HCEC 1CT (cell line): ENCODE measurements at places on chromosomes 4 and X.

- peak; percentile 25 for DNase-seq
These were observed 14.1 kb upstream of the SCRG1 start for GRCh38 chr4:173413036-173413435.

- DNase-seq: no peak
These were observed 112.8 kb downstream of the KDR start for GRCh38 chr4:55012363-55013230.

DNA sequence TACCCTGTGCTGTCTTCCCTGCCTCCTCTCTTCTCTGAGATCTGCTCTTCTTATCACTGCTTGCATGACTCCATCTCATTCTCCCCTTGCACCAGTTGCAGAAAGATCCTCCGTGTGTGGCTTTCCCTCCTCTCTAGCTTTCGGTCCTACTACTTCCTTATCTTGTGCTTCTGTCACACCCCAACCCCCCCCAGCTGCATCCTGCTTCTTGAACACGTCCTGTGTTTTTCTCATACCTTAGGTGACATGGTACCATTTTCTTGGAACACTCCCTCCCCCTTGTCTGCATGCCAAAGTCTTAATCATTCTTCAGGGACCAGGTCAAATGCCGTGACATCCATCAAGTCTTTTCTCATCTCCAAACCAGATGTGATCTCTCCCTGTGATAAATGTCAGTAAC lies 46.4 kb downstream of the FHL1 start:
- no peak for DNase-seq

DNA sequence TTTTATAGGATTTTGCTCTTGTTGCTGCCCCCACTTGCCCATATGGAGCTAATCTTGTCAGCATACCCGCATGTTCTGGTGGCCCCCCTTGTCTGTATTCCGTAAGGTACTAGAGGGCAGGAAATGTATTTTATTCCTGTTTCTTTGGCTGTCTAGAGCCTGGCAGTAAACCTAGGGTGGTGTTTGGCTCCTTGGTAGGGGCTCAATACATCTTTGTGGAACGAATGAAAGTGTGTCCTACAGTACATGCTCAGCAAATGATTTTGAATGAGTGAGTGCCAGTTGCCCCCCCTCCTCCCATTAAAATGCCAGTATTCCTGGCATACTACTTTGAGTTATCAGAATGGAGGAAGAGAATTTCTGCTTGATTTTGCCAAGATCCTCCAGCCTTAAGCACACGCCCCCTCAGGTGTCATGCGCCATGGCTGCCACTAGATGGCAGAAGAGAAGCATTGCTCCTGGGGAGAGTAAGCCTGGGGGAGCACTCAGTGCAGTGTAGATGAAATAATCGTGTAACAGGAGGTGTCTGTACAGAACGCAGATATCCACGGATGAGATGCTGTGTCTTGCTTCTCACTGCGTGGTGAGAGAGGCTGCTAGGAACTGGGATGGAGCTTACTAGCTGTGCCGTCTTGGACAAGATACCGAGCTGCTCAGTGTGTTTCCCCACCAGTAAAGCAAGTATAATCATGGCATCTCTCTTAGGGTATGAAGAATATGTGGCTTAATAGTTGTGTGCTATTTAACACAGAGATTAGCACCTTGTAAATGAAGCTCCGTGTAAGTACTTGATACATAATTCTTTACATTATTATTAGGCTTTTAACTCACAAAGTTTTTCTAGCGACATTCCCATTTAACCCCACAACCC lies 17.2 kb upstream of the RNF212 start:
- peak; percentile 16 for DNase-seq

DNA sequence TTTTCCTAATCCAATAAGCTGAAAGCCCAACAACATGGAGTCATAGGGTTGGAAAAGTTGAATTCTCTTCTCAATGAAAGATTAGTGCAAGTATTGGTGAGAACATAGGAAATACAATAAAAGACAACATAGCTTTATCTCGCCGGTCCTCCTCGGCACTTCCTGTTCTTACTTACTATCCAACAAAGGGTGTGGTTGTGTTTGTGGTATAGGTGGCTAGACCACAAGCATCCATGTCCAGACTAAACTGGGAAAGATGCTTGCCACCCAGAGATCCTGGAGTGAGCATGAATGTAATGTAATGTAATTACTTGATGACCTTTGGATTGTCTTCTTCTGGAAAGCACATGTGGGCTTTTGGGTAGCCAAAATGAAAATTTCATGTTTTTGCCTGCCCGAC lies 223.8 kb downstream of the CPE start:
- DNase-seq: no peak

DNA sequence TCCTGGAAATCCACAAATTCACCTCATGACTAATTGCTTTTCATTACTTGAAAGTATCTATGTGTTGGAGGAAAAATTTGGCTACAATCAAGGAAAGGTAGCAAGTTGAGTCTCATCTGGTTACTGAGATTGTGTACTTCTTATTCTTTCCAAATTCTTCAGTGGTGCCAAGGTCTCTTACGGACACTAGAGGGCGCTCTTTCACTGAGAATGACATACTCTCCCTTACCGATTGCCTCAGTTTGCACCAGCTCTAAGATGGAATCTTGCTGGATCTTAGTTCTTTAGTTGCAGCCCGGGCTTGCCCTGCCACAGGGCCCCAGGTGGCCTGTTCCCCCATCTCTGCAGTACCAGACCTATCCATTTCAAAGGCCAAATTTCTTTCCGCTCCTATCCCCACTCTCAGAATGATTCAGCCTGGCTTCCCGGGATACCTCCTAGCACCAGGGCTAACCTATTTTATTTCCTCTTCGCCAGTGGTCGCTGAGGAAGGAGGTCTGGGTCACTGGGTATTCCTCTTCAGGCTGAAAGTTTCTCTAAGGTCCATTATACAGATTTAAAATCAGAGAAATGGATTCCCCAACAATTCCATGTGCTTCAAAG lies 24.6 kb upstream of the GPR50 start:
- peak; percentile 41 for DNase-seq

- peak; percentile 13 for DNase-seq
These were observed 25.2 kb upstream of the SMIM20 start for GRCh38 chr4:25888781-25889180.

- no peak for DNase-seq
These were observed 194.6 kb downstream of the MAML3 start for GRCh38 chr4:139959396-139959795.

- no peak for DNase-seq
These were observed 13.1 kb downstream of the ATP2B3 start for GRCh38 chrX:153530411-153531129.

DNA sequence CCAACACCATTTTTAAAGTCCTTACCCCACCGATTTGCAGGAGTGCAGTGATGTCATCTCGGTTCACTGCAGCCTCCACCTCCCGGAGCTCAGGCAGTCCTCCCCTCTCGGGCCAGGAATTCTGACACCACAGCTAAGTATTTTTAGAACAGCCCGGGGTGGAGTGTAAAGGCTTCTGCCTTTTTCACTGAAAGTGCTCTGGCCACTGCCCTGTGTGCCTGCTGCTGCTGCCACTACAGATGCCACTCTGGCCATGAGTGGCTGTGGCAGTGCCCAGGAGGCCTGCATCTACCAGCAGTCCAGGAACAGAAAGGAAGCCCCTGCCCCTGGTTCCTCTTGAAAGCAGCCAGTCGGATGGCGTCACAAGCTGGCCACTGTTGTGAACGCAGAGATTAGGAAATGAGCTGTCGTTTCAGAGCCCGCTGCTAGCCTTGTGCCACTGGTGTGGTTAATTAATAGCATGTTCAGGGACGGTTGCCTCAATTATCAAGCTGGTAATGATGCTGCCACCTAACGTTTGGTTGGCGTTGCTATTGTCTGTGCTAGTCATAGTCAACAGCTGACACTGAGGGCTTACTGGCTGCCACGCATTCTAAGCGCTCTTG lies 23.6 kb upstream of the TBC1D14 start:
- peak; percentile 30 for DNase-seq

DNA sequence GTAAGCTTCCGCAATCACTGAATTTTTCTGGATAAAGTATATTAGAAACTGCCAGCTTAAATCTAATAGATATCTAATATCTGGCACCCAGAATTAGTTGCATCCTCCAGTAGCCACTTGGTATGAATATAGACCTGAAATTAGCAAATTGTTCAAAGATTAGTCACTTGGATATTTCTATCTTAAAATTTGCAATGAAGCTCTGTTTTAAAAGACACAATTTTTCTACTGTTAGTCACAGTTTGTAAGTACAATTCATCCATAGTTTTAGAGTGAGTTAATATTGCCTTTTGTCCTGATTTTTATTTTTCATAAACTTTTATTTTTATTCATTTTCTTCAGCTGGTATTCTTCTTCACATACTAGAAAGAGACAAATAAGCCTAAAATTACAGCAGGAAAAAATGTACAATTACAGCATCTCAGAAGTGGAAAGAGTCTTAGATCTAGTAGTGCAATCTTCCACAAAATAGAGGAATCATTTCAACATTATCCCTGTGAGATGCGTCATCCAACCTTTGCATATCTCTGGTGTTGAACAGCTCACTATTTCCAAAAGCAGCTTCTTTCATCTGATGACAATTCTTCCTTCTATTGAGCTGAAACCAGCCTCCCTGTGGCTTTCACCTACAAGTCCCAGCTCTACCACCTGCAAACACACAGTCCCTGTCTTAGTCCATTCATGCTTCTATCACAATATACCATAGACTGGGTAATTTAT lies 190.0 kb upstream of the AR start:
- DNase-seq: peak; percentile 34

DNA sequence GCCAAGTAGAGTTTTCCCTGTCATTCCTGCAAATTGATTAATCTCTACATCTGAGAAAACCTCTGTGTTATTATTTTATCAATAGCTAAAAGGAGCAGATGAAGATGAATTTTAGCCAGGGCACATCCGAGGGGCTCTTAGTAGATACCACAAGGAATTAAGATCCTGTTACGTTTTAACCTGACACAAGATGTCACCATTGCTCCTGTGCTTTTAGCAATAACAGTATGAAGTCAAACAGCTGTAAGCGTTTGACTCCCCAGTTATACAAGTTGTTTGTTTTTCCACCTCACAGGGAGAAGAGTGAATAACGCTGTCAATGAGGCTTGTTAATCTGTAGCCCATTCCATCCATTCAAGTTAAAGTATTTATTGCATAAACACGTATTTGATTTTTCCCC lies 76.0 kb upstream of the AP1S2 start:
- DNase-seq: peak; percentile 35

DNA sequence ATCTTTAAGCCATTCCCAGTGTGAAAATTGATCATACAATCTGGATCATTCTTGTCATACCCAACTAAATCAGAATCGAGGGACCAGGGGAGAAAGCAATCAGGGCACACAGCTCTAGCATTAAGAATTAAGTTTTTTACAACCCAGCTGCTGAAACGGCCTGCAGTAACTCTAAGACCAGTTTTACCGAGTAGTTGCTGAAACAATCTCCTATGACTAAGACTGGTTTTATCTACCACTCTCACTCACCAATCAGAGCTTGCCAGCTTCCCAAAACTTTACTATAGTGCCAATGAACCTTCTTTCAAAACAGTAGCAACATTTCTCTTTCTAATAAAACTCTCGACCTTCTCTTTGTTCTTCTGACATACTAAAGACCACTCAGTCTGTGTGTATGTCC lies 2.8 kb upstream of the SAP30 start:
- peak; percentile 34 for DNase-seq

GRCh38 chr4:23614284-23614892 lies 275.5 kb downstream of the PPARGC1A start:
- no peak for DNase-seq

- no peak for DNase-seq
These were observed 17.2 kb upstream of the SCRG1 start for GRCh38 chr4:173415885-173416653.

DNA sequence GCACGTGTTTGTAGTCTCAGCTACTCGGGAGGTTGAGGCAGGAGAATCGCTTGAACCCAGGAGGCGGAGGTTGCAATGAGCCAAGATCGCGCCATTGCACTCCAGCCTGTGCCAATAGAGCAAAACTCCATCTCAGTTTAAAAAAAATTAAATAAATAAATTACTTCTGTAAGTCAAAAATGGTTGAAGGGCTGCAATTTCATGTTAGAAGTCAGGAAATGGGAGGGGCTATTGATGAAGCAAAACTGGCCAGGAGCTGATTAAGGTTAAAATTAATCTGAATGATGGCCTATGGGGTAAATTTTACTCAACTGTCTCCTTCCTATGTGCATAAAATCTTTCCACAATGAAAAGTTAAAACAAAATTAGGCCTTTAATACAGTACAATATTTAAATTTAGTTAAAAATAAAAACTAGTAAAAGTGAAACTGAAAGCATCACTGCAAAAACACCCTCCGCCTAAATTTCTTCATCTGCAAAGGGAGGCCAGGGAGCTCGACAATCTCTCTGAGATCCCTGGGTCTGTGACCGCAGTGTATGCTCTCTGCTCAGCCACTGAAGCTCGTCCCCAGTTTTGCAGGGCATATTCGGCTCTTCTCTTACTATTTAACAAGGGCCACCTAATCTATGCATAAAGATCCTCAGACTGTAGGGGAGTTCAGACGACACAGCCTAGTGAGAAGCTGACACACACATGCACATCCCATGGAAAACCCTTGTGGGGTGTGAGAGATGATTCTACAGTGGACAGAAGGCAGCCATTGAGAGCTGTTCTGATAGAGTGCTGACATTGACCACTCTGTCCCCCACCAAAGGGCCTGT lies 57.2 kb downstream of the IRF2 start:
- DNase-seq: no peak

DNA sequence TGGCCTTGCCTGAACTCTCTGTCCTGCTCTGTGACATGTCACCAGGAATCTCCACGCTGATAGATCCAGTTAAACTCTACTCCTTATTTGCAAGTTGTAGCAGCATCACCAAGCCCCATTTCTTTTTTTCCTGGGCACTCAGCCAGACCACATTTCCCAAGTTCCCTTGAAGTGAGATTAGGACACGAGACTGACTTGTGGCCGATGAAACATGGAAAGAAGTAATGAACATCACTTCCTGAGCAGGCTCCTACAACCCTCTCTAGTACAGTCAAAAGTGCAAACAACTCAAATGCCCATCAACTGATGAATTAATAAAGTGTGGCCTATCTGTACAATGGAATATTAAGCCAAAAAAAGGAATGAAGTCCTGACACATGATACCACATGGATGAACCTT lies 74.6 kb downstream of the MAP3K15 start:
- DNase-seq: peak; percentile 3

DNA sequence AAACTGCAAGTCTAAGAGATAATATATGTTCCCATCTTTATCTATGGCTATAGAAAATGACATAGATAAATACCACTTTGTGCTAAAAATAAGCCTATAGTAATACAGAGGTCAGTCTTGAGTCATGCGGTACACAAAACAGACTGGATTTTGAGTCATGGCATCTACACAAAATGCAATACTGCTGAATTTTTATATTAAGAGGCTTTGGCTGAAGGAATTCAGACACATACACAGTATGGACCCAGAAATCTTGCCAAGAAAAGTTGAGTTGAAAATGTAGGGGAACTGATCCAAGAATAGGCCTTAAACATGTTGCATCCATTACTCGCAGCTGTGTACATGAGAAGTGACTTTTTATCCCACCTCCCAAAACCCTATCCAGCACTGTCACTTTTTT lies 184.4 kb downstream of the TENM3 start:
- peak; percentile 42 for DNase-seq
